Kasumi-1 (cell line): ENCODE measurements at places on chromosomes 3 and 15.

- DNase-seq = peak; percentile 5
Observed at GRCh38 chr15:31228011-31228484, 98.6 kb upstream of the KLF13 start.

DNA sequence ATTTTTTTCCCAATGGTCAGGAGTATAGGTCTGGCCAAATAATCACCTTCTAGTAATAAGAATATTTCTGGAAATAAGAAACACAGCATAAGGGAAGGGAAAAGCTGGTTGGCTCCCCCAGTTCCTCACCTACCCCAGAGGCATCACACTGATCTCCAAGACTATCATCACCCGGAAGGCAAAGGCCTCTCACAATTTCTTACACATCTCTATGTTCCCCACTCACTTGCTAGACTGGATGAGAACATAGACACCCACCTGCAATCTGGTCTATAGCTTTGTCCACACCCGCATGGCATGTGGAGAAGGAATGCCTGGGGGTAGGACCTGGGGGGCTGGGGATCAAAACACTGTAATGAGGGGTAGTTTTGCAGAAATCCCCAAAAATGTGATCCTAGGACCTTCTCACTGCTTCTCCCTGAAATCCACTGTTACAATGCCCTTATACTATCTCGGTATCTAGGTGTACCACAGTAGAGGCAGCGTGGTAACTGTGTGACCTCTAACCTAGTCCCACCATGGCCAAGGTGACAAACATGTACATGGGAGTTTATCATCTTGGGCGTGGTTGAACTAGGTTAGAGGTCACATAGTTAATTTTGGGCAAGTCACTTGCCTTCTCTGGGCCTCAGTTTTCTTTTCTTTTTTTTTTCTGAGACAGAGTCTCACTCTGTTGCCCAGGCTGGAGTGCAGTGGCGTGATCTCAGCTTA is 29.5 kb upstream of the NRROS start:
- DNase-seq = no peak

GRCh38 chr3:159787794-159788205 is 200.8 kb upstream of the IL12A start:
- no peak for DNase-seq

DNA sequence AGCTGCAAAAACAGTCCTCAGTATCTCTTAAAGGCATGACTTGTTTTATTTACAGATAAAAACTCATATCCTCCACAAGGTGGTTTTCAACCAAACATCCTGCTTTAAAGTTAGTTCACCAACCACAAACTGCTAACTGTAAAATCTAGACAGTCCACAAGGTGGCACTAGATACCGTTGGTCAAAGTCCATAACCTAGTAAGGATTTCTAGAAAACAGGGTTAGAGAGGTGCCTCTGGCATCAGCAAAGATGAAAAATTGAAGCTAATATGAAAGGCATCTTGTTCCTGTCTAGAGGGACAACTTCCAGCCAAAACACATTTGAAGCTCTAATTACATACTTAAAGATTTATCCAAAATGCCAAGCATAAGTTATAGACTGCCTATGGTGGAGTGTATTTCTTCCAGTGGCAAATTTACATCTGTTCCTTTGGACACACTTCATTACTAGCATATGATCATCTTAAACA is 56.0 kb downstream of the ZMAT3 start:
- DNase-seq = peak; percentile 83

- DNase-seq = no peak
Observed at GRCh38 chr15:100559330-100559729, 30.6 kb upstream of the CERS3 start.
